Panc1 (cell line): ENCODE measurements at places on chromosomes 7 and 10. TPM values are rescaled to one million over a fixed set of nuclear protein-coding genes. Genes with fewer than 3 reads are reported as not detected.

- H3K27ac ChIP-seq = no peak overlapping the region
- H3K4me1 ChIP-seq = no peaks in the 10 kb centered on the region
- no peaks in the 10 kb centered on the region for H3K36me3 ChIP-seq
- no peaks in the 10 kb centered on the region for H3K27me3 ChIP-seq
These were observed 57.7 kb upstream of the WNT16 start for GRCh38 chr7:121271098-121271497.

GRCh38 chr10:50558371-50558770 is 65.4 kb downstream of the SGMS1 start:
- no peak overlapping the region for H3K27ac ChIP-seq
- DNase-seq = no peak
- H3K4me1 ChIP-seq = peaks cover 13% of the 10 kb centered on the region
- H3K27me3 ChIP-seq = no peaks in the 10 kb centered on the region
- no peak overlapping the region for H3K4me3 ChIP-seq
- H3K36me3 ChIP-seq = no peaks in the 10 kb centered on the region

- H3K4me3 ChIP-seq = no peak overlapping the region
- H3K27ac ChIP-seq = no peak overlapping the region
- no peaks in the 10 kb centered on the region for H3K27me3 ChIP-seq
These were observed 577.5 kb upstream of the SORCS1 start for GRCh38 chr10:107741971-107742370.

The OGA gene
- total RNA-seq = 117 TPM

The OR2A7 gene
- total RNA-seq = 0.82 TPM

The MIOS gene
- 40.8 TPM for total RNA-seq
